ENCODE measurements at places on chromosomes 2 and 18.

DNA sequence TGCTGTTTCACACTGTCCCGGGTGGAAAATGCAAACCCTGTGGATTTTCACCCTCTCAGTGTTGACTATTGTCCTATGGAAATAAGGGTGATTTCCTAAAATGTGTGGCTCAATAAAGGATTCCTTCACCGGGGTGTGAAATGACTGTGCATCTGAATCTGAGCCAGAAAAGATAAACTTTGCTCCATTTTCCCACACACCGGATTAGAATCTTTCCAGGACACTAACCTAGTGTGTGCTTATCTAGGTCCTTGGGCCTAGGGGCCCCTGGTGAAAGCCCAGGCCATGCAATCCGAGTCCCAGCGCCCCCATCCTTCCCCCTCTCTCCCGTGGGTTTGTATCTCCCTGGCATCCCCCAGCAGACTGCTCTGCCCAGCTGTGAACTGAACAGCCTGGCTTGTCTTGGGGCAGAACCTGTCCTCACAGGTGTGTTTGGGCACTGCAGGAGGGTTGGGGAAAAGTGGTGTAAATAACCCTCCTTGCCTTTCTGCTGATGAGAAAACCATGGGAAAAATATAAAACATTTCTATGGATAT is 17.3 kb downstream of the KLHL29 start:
- no peak for DNase-seq

GRCh38 chr2:101816598-101816997 is 119.1 kb downstream of the MAP4K4 start:
- DNase-seq = no peak

DNA sequence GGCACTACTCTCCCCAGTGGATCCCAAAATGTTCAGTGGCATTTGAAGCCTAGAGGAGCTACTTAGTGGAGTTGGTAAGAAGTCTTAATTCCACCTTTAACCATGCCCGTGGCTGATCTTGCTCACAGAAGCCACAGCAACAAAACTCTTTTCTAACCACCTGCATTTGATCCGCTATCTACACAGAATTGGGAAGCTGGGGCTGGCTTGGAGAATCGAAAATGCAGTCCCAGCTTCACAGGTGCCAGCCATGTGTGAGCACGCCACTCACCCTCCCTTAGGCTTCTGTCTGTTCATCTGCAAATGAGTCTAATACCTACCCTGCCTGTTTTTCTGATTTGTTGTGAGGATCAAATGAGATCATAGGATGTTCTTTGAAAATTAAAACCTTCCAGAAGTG is 182.6 kb downstream of the BCL11A start:
- no peak for DNase-seq

GRCh38 chr2:134253804-134254203 is at the start of gene MGAT5:
MGAT5 (plus strand) TSS chr2:134254072; CDS start chr2:134254404, 332 bp downstream.
- no peak for DNase-seq

DNA sequence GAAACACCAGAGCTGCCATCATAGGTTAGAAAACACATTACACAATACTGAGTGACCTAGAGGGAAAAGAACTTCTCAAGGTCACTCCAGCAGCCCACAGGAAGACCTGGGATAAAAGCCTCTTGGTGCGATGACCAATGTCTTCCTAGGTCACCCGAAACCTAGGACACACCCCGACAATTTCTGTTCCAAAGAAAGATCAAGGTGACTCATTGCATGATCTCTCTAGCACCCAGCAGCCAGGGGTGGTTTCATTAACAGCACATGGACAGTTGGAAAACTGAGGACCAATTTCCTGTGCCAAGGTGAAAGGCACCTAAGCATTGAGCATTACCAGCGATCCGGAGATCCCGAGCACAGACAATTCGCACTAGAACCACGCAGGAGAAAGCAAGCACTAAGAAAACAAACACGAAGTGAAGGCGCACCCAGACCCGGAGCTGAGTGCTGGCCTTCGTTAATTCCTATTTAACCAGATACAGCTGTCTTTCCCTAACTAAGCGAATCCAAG is 1.5 kb downstream of the CACNB4 start:
- no peak for DNase-seq

DNA sequence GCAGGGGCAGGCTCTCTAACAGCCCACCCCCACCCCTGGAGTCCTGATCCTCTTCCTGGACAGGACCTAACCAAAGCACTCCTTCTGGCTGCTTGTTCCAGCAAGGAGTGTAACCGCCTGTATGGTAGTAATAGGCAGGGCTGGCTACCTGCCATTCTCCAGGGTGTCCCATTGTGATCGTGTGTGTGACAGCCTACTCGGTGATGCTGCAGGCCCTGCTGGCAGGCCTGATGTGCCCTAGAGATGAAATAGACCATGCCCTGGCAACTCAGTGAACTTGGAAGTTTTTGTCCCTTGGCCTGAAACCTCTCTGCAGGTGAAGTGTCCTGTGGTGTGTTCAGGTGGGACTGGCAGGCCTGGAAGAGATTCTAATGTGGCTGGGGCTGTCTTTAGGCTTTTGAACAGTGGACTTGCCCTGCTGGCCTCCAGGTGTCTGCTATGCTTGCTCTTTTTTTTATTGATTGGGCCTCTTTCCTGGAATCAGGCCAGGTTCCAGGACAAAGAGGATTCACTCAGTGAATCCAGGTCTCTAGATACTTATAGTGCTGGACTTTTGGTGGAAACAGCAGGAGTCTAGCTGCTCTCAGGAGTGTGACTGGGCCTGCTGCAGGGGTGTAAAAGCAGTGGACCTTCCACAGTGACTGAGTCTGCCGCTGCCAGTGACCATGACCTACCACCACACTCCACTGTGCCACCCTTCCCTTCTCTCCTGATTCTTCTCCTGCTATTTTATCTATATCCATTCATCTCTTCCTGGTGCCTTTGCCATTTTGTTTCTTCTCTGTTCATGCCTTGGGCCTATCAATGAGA is 132.1 kb downstream of the CTIF start:
- DNase-seq = no peak

GRCh38 chr2:208648368-208648767 is 241.8 kb downstream of the PTH2R start:
- DNase-seq = peak; percentile 44

Measured in kidney epithelial cell (primary cell).